ENCODE measurements at places on chromosomes 1 and 21. TPM values are rescaled to one million over a fixed set of nuclear protein-coding genes. Genes with fewer than 3 reads are reported as not detected.
A peak's percentile ranks its signal among the peaks of the same experiment; 100 is the strongest.

- peaks cover 8% of the 10 kb centered on the region for H3K27me3 ChIP-seq
- DNase-seq, result no peak
- H3K4me3 ChIP-seq, result no peak overlapping the region
- H3K27ac ChIP-seq, result no peak overlapping the region
Measured at GRCh38 chr1:113178106-113178505, 105.1 kb downstream of the LRIG2 start.

Gene PCBP3
- 29.4 TPM for total RNA-seq

DNA sequence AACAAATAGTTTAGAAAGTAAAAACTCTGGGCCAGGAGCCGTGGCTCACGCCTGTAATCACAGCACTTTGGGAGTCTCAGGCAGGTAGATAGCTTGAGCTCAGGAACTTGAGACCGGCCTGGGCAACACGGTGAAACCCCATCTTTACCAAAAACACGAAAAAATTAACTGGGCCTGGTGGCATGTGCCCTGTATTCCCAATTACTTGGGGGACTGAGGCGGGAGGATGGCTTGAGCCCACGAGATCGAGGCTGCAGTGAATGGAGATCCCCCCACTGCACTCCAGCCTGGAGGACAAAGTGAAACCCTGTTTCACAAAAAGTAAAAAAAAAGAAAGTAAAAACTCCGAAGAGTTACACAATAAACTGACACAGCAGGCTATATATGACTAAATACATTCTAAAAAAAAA, 10.6 kb downstream of the CEP170 start:
- no peak for DNase-seq
- no peak overlapping the region for H3K4me3 ChIP-seq
- H3K27me3 ChIP-seq, result no peaks in the 10 kb centered on the region
- no peak overlapping the region for H3K27ac ChIP-seq
- H3K4me1 ChIP-seq, result no peaks in the 10 kb centered on the region

DNA sequence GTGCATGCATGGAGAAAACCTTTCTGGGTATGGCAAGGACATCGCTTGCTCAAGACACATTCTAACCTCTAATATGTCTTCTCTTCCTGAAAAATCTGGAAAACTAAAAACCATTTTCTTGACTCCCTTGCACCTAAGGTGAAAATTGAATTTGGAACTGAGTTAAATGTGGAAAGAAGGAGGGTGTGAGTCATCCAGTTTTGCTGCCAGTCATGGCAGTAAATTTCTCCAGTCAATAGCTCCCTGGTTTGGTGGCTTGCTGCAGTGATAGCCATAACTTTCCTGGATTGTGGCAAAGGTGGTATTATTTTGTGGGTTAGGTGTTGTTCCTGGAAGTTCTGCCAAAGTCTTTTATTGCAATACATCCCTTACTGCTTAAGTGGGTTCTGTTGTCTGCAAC, 2.5 kb downstream of the ZCCHC17 start:
- DNase-seq, result no peak
- no peaks in the 10 kb centered on the region for H3K27me3 ChIP-seq
- peaks cover 21% of the 10 kb centered on the region for H3K36me3 ChIP-seq
- H3K4me3 ChIP-seq, result no peak overlapping the region
- no peak overlapping the region for H3K27ac ChIP-seq
- H3K4me1 ChIP-seq, result peaks cover 20% of the 10 kb centered on the region

DNA sequence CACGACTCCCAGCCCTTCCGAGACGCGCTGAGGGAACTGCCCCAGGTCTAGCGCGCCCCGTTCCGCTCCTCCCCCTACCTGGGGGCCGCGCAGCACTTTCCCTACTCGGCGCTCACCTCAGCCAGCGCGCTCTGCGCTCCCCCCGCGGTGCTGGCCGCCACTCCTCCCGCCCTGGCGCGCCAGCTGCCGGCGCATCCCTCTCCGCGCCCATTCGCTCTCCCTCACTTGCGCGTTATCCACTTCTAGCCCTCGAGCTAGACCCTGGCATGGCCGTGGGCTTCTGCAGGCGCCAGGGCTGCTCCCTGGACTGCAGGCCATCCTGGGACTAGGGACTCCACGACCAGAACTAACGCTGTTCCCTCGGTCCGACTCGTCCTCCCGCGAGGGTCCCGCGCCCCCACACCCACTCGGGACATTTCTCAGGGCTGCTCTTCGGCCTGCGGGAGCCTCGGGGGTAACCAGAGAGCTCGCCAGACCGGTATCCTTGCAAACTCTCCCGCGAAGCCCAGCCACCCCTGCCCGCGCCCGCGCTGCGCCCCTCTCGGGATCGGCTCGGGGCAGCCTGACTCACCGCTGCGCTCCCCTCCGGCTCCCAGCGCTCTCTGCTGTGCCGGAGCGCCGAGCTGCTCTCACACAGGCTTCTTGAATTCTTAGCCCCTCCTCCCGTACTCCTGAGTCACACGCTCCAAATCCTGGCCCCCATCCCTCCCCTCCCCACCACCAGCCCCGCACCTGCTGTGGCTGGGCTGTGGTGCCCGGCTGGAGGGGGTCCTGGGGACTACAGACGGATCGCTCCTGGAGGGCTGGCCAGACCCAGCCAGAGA, at the start of gene NGF:
Gene NGF (minus strand): TSS at position 617 of the 824 bp plus-strand sequence. CDS start 51,454 bp downstream, outside the sequence.
- H3K4me1 ChIP-seq, result peaks cover 24% of the 10 kb centered on the region
- peak; percentile 53 for DNase-seq
- H3K4me3 ChIP-seq, result peak within 1 kb of the TSS; percentile 71
- H3K36me3 ChIP-seq, result no peaks in the 10 kb centered on the region
- H3K27me3 ChIP-seq, result no peaks in the 10 kb centered on the region
